RPMI8226 (cell line): ENCODE measurements at places on chromosomes 1 and 21.

GRCh38 chr1:163874070-163874469, 552.3 kb downstream of the NUF2 start:
- no peak for DNase-seq

DNA sequence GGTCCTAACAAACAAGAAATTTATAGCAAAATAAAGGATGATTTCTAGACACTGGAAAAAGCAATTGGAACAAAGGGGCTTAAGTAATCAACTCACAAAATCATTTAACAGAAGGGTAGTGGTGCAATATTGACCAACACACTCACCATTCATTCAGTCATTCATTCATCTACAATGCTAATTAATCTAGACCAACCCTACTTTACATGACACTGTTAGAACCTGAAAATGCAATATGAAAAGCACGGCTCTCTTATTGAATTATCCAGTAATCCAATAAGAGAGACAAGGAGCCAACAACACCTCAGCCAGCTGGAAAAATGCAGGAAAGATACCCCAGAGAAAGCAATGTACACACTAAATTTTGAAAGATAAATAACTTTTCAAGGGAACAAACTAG, 310.8 kb upstream of the NR5A2 start:
- DNase-seq = no peak

- no peak for DNase-seq
Measured at GRCh38 chr1:21149430-21149854, 27.3 kb downstream of the EIF4G3 start.

- DNase-seq = no peak
Measured at GRCh38 chr1:36865602-36865900, 168.8 kb downstream of the GRIK3 start.

DNA sequence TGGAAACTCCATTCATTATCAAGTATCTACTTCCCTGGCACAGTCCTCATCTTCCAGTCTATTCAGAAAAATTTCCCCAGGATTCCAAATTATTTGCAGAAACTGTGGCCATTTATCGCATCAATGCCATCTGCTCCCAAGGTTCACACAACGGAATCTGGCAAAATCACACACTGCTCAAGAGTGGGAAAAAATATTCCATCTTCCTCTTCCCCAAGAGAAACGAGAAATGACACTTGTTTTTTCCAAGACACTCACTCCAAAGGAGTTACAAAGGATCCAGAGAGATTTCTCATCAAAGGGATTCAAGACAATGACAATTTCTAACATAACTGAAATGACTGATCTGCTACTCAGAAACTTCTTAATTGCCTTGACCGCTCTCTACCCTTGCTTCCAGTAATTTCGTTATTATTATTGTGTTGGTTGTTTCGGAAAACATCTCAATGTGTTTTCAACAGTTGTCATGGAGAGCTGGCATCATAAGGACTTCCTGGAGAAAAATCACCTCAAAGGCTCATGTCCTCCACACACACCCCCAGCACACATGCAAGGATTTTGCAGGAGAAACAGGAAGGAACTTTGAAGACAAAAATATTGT, 128.0 kb downstream of the PSMG1 start:
- no peak for DNase-seq

GRCh38 chr1:212453156-212453857, 20.6 kb downstream of the NENF start:
- DNase-seq = no peak

DNA sequence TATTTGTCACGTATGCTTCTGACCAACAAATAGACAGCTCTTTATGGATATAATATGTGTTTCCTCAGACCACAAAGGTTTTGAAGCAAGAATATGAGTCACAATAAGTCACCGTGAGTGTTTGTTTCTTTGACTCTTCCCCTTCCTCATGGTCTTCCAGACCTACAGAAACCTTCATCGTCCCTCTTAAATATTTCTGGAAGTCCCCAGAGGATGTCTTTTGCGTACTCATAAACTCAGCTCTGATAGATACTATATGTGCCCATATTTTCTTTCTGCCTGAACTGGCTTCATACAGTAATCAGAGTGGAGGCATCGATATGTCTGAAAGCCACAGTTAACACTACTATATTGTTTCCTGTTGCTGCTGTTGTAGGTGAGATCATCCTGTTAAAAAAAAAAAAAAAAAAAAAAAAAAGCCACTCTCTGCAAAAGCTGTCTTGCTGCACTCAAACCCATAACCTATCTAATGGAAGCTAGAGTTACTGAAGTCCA, 38.4 kb downstream of the ADAMTS1 start:
- DNase-seq = no peak

DNA sequence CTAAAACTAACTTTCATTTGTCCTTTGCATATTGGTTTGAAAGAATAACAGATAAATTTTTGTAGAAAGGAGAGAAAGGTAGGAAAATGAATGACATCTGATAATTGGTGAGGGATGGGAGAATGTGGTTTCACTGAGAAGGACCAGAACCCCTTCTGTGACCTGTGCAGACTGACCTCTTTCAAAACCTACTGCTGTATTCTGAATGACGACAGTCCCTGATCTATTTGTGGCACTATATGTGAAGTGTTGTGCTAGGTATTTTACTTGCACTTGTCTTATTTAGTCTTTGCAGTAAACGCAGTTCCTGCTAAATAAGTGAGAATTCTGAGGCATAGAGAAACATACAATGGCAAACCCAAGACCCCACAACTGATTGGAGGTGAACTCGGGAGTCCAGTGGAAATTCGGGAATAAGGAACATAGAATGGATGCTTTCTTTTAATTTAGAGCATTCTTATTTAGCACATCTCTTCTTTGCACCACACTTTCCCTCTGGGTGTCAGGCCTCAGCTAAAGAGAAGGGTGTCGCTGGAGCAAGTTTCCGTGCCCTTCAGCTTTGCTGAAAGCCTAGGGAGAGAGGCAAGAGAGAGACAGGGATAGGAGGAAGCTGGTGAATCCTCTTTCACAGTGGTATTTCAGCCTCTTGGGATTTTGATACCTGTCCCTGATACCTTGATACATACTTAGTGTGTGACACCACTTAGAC, 230.2 kb downstream of the PAPPA2 start:
- no peak for DNase-seq

DNA sequence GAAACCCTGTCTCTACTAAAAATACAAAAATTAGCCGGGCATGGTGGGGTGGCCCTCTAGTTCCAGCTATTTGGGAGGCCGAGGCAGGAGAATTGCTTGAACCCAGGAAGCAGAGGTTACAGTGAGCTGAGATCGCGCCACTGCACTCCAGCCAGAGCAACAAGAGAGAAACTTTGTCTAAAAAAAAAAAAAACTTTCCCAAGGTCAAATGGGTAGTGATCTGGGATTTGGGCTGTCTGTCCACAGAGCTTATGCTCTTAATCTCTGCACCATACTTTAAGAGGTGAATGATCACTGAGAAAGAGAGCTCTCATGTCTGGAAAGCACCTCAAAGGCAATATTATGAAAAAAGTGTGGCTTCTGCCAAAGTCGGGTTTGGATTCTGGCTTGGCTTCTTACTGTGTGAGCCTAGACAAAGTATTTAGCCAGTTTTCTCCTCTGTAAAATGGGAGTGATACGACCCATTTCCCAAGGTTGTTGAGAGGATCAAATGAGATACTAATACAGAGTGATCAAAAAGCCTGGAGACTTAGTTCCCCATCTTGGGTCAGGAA, 34.4 kb downstream of the ATP2B4 start:
- DNase-seq = no peak

GRCh38 chr1:190322274-190322673, 155.4 kb downstream of the BRINP3 start:
- DNase-seq = no peak

DNA sequence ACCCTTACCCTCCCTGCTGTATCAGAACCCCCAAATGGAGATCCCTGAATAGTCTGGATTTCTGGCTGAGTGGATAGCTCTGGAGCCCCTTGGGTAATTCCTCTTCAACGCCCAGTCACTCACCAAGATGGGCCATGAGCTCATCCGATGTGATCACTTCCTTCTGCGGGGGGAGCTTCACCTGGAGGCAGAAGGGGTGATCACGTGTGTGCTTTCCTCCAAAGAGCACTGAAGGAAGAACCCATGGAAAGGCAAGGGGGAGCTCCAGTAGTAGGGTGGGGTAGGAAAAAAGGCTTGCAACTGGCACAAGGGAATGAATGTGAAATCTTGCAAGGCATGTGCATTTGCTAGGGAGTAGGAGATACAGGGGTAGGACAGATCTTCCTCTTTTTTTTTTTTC, 5.1 kb downstream of the MINDY1 start:
- no peak for DNase-seq

GRCh38 chr1:195939844-195940243, 668.4 kb downstream of the KCNT2 start:
- no peak for DNase-seq

DNA sequence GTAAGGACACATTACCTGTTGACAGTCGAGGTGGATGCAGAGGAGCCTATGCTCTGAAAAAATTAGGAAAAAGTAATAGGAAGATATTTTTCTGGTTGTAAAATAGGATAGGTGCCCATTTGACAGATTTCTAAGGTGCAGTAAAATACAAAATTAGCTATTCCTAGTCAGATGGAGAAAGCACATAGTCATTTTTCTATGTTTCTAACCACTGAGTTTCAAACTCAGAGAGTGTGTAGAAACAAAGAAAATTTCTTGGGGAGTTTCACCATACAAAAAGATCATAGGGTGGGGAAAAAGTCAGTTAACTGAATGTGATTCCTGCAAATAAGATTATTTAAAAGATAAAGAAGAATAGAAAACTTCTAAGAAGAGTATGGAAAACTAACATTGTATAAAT, 666.9 kb downstream of the KCNT2 start:
- no peak for DNase-seq

GRCh38 chr1:178935610-178936009, 64.7 kb upstream of the ANGPTL1 start:
- no peak for DNase-seq

DNA sequence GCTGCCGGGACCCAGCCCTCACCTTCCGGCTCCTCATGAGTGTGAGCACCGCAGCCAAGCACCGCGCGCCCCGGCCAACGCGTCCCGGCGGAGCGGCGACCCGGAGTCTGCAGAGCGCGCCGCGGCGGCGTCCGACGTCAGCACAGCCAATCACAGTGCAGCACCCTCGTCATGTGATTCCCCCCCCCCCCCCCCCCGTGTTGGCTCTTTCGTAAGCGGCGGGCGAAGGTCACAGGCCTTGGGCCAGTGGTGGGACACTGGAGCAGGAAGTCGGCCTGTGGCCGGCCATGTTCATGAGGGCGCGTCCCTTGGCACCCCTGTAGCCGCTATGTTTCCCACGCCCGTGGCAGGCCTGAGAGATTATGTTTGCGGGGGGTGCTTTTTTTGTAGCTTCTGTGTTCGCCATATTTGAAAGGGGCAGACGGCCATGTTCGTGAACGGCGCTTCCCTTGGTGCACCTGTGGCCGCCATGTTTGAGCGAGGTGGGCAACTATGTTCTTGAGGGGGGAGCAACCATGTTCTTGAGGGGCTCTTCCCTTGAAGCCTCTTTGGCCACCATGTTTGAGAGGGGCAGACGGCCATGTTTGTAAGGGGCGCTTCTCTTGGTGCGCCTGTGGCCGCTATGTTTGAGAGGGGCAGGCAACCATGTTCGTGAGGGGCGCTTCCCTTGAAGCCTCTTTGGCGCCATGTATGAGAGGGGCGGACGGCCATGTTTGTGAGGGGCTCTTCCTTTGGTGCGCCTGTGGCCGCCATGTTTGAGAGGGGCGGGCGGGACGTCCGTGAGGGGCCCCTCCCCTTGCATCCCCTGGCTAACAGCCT, at the start of gene C1orf174:
Gene C1orf174, minus strand, starts transcription at position 123 of the 819 bp plus-strand sequence. Its CDS starts 86 bp downstream, at position 37.
- peak; percentile 98 for DNase-seq

DNA sequence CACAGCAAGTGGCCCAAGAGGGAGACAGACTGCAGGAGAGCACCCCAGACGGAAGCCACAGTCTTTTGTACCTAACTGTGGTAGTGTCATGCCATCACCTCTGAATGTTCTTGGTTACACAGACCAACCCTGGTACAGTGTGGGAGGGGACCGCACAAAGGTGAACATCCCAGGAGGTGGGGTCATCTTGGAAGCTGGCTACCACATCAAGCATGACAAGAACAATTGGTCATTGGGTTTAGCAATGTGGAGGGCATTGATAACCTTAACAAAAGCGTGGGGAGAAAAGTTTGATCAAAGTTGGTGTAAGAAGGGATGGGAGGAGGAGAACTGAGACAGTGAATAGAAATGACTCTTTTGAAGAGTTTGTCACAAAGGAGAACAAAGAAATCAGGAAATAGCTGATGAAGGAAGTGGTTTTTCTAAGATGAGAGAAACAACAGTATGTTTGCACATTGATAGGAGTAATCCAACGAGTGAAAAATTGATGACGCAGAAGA, 87.1 kb upstream of the CACNA1E start:
- DNase-seq = no peak

DNA sequence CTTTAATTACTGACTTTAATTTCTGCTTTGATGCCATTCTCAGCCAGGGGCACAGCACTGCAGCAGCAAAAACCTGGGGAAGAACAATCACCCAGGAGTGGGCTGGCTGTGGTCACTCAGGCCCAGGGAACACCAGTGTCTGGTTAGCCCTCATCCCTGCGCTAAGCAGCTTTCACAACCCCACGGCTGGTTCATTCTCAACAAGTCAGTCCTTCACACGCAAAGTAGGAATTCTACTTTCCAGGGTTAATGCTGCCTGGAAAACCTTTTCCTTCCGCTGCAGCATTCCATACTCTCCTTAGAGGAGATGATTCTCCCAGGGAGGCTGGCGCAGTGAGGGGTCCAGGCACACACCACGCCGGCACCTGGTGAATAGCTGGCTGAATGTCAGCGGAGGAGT, 24.3 kb upstream of the KCNE1 start:
- no peak for DNase-seq

- DNase-seq = no peak
Measured at GRCh38 chr1:31511848-31512615, 64.3 kb upstream of the TINAGL1 start.

DNA sequence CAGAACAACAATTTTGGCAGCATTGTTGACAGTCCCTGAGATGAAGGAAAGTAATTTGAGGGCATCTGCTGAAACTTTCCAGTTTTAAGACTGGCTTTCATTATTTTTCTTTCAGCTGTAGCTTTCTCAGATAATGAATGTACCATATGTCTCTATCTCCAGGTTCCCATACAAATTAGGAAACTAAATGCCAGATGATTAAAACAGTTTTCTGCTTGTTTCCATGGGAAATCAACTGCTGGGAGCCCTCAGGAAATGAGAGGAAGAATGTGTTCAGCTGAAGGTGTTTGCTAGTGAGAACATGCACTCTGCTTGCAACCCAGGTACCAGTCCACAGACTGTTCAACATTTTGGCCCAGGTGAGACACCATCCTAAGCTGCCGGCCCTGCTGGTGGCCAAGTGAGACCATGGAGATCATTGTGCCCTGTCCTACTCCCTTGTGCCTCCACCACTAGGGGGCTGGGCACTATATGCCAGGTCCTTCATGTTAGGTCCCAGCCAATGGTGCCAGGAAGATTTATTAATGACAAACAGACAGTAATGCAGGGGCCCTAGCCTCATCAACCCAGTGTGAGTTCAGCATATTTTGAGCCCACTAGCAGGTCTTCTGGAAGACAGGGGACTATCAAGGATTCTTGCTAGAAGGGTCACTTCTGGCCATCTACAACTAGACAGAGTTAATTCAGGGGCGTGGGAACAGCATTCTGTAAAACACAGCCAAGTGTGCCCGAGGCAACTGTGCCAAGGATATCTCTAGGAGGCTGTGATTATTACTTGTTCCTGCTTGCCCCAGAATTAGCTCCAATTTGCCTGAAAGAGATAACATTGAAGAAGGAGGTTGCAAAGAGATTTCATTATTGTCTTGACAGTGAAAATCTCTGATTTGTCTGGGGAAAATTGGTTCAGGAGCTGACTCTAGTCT, 17.0 kb upstream of the LRRC8C start:
- DNase-seq = peak; percentile 45
